ENCODE measurements at places on chromosomes 6 and 20.

DNA sequence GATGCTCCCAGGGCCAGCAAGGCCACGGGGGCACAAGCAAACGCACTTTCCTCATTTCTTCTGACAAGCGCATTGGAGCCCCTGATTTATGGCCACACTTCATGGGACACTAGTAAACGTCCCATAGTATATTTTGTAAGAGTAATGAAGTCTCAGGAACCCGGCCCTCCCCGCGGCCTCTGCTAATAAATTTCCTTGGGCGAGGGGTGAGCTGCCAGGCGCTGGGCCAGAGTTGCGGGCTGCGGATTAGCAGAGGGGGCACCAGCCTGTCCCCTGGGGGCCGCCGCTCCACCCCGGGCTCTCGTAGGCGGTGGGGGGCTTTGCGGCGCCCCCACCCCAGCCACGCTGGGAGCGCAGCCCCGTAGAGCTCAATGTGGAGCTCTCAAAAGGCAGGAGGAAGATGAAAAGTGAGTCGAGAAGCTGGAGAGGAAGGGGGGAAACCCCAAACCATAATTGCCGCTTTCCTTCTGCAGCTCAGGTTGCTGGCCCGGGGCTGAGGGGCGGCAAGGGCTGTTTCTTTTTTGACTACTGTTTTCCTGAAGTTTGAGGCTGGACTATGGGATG lies 173.6 kb downstream of the CDC5L start:
- no peak for DNase-seq

DNA sequence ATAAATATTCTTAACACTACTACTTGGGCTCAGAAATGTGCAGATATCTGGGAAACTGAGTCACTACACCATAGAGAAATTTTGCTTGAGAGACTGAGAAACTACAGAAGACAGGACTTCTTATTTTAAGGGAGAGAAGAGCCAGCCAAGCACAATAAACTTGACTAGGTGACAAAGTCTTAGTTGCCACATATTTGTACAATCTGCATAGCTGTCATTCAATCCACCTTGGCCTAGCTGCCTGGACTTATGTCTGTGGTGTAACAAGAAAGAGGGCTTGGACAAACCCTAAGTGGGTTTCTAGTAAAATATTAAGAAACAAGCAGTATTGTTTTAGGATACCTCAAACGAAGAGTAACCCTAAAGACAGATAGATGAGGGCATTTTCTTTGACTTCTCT lies 21.8 kb upstream of the IRAK1BP1 start:
- DNase-seq = no peak

DNA sequence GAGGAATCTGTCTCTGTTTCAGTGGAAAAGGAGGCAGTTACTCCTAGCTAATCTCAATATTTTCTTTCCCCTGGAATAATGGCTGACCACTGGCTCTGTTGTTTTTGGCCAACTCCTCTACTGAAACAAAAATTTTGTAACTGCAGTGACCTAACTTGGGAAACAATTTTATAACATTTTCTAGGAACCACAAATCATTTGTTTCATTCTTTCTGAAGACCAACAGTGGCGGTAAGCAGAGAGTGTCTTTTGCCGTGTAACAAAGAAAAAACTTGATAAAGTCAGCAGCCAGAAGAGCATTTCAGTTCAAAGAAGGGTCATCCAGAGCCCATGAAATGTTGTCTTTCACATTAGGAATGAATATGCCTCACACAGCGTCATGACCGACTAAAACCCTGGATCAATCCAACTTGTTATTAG lies 11.8 kb upstream of the BFSP1 start:
- DNase-seq = no peak

DNA sequence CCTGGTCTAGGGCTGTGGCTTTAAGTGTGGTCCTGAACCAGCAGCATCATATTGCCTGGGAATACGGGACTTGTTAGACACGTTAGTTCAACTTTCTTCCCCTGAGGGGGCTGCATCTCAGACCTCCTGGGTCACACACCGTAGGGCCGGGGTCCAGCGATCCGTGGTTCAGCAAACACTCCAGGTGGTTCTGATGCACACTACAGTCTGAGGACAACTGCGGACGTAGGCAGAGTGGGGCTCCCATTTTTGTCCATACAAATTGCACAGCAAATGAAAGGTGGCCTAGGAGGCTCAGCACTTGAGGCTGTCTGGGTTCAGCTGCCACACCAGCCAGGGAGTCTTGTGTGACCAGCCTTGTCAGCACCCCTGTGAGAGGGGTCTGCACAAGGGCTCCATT lies 233.1 kb downstream of the QKI start:
- no peak for DNase-seq

DNA sequence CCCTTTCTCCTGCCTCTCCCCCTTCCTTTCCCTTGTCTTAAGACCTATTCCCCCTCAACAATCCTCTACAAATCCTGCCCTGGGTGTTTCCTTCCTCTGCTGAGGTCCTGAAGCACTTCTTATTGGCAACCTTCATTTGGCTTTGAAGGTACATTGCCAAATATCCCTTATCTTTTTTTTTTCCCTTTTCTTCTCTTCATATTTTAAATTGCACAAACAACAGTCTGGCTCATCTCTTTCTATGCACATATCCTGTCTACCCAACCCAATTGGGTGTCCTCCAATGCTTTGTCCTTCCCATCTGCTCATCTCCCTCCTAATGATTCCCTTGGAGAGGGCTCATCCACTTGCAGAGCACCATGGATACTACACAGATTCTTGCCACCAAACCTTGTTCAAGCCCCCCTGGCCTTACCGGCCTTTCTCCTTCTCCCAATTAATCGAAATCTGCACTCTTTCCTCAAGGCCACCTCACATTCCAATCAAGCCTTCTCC lies 537.9 kb upstream of the JARID2 start:
- DNase-seq = no peak

DNA sequence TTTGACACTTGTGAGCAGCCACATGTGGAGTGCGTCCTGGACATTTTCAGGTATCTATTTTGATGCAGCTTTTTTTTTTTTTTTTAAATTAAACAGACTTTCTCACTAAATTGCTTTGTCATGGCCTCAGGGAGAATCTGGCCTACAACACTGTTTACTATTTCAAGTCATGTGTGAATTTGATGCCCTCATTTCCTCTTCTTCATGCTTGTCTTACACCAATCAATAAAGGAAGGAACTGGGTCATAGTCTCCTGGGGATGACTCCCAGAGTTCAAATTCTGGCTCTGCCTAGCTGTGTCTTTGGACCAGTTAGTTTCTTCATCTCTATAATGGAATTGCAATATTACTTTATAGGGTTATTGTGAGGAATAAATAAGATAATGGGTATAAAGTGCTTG lies 554.1 kb downstream of the PRKN start:
- DNase-seq = no peak

GRCh38 chr20:48949304-48950170 lies 28.0 kb downstream of the ARFGEF2 start:
- no peak for DNase-seq

DNA sequence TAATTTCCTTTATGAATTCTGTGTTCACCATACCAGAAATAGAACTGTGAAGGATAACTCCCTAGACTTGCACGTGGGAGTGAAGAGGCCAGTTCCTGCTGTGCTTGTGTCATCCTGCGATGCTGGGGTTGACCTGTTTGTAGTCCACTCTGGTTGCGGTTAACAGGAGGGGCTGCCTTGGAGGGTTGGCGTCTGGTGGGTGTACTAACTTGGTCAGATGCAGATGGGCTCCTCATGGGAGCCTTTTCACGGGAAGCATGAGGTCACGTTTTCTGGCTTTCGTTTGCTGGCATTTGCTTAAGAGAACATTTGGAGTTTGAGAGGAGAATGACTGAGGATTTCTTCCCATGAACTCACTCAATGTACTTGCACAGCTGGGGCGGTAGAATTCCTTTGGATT lies 41.2 kb downstream of the IGF2R start:
- no peak for DNase-seq

- no peak for DNase-seq
These were observed 210.5 kb upstream of the RSPO3 start for GRCh38 chr6:126907996-126908395.

- no peak for DNase-seq
These were observed 78.9 kb downstream of the ARHGAP18 start for GRCh38 chr6:129631070-129631469.

- DNase-seq = no peak
These were observed 171.1 kb downstream of the PREX1 start for GRCh38 chr20:48656661-48657211.

- DNase-seq = no peak
These were observed 3.8 kb upstream of the DDO start for GRCh38 chr6:110419028-110419739.

DNA sequence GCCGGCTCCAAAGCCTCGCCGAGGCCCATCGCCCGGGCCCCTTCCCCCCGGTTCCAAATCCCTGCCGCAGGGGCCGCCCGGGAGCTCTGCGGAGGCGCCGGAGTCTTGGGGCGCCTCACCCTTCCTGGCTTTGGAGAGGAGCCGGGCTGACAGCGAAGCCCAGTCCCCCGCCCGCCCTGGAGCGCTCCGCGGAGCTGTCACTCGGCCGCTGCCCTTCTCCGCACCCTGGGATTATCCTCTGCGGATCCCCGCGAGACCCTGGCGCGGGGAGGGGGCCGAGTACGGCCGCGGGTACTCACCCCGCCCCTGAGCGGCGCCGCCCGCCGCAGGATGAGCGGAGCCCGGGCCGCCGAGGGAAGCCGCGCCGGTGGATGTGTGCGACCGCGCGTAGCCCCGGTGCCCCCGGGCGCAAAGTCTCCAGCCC lies 343 bp downstream of the SNAP91 start:
- no peak for DNase-seq

DNA sequence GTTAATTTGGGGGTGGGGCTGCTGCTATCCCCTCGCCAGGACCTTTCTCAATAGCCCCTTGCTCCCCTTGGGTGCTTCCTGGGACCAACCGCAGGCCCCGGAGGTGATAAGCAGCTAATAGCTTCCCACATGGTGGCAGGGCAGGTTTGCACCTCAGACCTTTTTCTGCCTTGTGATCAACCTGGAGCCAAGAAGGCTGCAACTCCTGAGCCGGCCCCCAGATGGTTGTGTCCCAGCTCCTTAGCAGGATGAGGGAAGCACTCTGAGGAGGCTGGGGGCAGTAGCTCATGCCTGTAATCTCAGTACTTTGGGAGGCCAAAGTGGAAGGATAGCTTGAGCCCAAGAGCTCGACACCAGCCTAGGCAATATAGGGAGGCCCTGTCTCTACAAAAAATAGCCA lies 85.5 kb downstream of the BMP7 start:
- no peak for DNase-seq

DNA sequence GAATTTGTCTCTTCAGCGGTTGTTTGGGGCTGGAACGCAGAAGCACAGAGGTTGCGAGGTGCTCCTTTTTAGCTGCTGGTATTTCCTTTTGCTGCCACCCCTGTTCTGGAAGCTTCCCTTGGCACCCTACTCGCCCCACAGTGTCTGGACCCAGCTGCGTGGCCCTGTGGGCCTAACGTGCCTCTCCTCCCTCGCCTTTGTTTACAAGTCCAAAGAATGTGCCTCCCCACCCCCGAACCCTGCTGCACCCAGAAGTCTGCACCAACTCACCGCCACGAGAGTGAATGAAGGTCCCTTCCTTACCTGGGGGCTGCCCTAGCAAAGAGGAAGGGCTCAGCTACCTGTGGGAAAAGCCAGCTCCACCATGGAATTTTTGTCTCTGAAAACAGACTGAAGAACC lies 139.7 kb upstream of the RPS6KA2 start:
- DNase-seq = no peak

GRCh38 chr20:57753332-57754164 lies 43.7 kb upstream of the PMEPA1 start:
- no peak for DNase-seq

- DNase-seq = no peak
These were observed 641 bp downstream of the TCF15 start for GRCh38 chr20:609371-609964.

DNA sequence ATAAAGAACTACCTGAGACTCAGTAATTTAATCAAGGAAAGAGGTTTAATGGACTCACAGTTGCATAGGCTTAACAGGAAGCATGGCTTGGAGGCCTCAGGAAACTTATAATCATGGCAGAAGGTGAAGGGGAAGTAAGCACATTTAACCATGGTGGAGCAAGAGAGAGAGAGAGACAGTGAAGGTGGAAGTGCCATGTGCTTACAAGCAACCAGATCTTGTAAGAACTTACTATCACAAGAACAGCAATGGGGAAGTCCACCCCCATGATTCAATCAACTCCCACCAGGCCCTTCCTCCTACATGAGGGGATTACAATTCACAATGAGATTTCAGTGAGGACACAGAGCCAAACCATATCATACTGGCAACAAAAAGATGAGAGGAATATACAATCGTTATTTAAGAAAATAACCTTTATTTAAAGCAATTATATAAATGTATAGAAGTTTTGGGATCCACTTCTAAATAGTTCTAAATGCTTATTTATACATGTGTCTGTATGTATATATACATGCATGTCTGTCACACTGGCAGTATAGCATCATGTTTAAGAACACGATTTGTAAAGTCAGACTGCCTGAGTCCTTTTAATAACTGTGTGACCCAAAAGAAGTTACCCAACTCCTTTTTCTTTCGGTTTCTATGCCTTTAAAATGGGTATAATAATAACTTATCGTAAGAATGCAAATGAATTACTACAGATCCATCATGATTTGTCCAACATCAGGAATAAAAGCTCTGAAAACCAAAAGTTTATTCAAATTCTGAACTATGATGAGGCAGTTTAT lies 255.7 kb upstream of the THEMIS start:
- no peak for DNase-seq

- DNase-seq = no peak
These were observed 118.6 kb downstream of the PREX1 start for GRCh38 chr20:48709058-48709691.

GRCh38 chr6:160430751-160431150 lies 82.6 kb downstream of the SLC22A3 start:
- no peak for DNase-seq

DNA sequence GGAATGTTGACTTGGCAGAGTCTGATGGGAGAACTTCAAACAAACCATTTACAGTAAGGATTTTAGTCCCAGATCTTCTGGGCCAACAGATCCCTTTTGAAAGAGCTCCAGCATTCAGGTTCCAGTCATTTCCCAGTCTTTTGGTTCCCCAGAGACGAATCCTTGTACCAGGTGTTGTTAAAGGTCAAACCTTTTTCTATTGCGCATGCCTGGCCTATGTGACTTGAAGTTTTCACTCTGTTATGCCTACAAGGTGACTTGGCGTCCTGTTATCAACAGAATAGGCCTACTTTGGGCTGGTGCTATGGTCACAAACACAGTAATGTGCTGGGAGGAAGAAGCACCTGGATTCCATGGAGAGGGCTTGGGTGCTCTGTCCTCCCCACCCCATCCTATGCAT lies 52.3 kb downstream of the PXDC1 start:
- no peak for DNase-seq

DNA sequence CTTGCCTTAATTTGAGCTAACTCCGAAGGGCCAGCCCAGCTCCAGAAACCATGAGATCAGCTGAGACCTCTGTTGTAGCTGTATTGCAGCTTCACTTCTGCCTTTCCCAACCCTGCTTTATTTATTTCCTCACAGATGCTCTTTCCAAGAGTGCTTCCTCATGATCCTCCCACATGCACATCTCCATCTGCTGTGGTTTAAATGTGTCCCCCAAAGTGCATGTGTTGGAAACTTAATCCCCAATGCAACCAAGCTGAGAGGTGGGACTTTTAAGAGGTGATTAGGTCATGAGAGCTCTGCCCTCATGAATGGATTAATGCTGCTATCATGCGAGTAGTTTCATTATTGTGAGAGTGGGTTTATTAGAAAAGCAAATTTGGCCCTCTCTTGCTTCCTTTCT lies 164.4 kb upstream of the TAB2 start:
- DNase-seq = no peak

DNA sequence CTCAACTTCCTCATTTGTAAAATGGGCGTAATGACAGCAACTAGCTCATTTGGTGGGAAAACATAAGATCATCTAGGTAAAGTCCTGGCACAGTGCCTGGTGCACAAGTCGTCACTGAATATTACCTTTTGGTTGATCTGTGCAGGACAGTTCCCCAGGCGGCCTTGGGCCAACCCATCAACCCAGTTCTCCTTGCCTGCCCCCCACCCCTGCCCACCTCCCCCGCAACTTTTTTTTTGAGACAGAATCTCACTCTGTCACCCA lies 99.2 kb downstream of the JPH2 start:
- no peak for DNase-seq

All from stimulated activated CD4-positive, alpha-beta T cell treated with anti-CD3 and anti-CD28 coated beads, Interleukin-1b, Interleukin-23, amount 100 ng/mL, for 24 hours (primary cell).